ENCODE measurements at places on chromosomes 6 and 20.

DNA sequence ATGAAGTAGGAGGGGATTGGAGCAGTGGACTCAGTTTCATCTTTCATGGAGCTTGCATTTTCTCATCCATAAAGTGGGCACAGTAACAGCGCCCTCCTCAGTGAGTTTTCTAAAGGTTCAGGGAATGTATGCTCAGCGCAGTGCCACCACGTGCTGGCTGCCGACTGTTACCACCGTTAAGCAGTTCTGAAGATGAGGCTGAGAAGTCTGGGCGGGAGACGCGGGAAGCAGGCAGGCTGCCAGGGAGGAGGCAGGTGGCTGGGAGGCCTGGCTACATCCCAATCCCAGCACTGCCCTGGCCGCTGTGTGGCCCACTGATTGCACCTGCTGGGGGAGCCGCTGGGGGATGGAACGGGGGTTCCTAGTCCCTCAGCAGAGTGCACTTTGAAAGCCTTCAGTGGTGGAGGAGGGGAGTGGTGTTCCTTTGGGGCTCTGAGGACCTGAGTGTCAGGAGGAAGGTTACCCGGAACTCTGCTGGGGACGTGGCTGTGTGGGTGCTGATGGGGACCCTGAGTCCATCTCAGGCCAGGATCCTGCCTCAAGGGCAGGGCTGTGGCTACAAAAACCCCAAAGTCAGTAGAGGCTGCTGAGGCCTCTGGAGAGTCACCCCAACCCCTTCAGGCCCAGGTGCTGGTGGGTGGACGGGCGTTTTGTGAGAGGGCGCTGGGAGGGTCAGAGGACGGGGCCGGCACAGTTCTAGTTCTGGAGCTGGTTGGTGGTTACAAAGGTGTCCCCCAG is 28.0 kb upstream of the PHACTR3 start:
- DNase-seq, result no peak

- no peak for DNase-seq
Measured at GRCh38 chr6:38245295-38245694, 394.4 kb downstream of the BTBD9 start.

DNA sequence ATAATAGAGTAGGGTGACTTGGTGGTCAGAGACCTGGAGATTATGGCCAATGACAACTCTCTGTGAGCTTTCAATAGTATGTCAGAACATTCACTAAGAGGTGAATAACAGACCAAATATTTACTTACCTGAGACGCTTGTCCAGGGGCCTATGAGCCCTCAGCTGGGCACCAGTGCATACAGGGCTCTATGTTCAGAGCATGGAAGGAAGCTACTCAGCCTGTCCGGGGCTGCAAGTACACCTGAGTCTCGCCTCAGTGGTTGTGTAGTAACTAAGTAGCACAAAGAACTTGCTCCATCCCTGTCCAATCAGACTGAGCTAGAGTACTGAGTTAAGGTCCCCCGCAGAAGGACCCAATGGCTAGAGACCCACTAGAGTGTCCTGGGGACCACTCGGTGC is 11.6 kb upstream of the SCGN start:
- DNase-seq, result no peak

GRCh38 chr20:38001173-38001875 is 31.9 kb downstream of the TTI1 start:
- no peak for DNase-seq

GRCh38 chr6:168116975-168117899 is 38.2 kb upstream of the FRMD1 start:
- no peak for DNase-seq

DNA sequence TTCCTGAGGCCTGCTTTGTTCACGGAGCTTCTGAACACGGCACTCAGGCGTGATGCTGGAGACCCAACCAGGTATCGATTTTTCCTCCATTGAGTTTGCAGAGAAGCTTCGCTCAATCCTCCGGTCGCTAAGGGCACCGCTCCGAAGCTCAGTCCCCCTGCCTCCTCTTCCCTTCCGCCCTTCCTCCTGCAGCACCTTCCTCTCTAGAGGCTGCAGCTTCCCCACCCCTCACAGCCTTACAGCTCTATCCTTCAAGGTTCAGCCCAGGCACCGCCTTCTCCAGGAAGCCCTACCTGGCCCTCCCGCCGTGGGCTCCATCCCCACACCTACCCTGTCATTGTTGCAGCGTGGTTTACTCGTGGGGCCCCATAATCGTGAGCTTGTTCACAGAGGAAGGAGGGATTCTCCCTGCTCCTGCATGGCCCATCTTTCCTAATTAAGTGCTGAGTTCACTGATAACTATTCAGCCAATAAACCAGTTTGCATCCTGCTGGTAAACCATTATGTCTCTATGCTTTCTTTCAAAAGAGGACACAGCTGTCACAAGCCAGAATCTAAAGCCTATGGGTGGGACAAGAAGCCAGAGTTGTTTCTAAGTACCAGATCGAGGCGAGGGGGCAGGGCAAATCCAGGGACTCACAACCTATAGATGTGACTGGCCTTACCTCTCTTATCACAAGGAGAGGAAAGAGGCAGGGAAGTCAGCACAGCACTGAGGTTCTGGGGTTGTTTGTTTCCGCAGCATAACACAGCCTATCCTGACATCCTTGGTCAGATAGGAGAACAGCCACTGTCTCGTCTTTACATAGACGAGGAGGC is 152.0 kb downstream of the GRM4 start:
- no peak for DNase-seq

GRCh38 chr6:41157323-41157722 is 3.2 kb upstream of the TREML1 start:
- no peak for DNase-seq

GRCh38 chr20:61972636-61973508 is 92.8 kb downstream of the TAF4 start:
- no peak for DNase-seq

DNA sequence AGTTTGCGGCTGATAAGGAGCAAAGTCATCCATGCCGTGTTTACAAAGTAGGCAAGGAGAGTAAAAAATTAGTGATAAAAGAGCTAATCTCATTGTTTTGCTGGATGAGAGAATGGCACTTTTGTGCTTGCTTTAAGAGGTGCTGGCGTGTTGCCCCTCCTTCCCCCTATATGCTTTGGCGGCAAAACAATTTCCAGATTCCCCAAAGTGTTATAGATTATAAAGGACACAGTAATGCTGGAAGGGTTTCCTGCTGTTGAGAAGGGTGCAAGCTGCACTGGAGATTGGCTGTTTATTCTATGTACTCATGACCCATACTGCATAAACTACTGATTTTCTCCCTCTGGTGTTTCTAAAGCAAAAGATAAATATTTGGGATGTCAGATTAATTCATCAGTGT is 338.9 kb upstream of the MAP3K7 start:
- DNase-seq, result no peak

- no peak for DNase-seq
Measured at GRCh38 chr6:157670466-157671186, 152.4 kb upstream of the SNX9 start.

DNA sequence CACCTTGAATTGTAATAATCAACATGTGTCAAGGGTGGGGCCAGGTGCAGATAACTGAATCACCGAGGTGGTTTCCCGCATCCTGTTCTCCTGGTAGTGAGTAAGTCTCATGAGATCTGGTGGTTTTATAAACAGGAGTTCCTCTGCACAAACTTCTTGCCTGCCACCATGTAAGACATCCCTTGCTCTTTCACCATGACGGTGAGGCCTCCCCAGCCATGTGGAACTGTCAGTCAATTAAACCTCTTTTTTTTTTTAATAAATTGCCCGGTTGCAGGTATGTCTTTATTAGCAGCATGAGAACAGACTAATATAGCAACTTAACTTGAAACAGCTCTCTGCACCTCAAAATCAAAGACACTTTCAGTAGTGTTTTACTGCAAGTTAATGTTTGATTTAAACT is 121.6 kb downstream of the OGFRL1 start:
- no peak for DNase-seq

GRCh38 chr6:137926985-137927384 is 59.9 kb downstream of the TNFAIP3 start:
- DNase-seq, result no peak

DNA sequence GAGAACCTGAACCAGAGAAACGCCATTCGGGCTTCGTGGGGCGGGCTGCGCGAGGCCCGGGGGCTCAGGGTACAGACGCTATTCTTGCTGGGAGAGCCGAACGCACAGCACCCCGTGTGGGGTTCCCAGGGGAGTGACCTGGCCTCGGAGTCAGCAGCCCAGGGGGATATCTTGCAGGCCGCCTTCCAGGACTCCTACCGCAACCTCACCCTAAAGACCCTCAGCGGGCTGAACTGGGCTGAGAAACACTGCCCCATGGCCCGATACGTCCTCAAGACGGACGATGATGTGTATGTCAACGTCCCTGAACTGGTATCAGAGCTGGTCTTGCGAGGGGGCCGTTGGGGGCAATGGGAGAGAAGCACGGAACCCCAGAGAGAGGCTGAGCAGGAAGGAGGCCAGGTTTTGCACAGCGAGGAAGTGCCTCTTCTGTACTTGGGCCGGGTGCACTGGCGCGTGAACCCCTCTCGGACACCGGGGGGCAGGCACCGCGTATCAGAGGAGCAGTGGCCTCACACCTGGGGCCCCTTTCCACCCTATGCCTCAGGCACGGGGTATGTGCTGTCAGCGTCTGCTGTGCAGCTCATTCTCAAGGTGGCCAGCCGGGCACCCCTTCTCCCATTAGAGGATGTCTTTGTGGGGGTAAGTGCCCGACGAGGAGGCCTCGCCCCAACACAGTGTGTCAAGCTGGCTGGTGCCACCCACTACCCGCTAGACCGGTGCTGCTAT is 904 bp downstream of the B3GALT4 start:
- DNase-seq, result no peak

- DNase-seq, result no peak
Measured at GRCh38 chr20:35013421-35014411, 58.0 kb downstream of the MYH7B start.

- no peak for DNase-seq
Measured at GRCh38 chr20:37494796-37495195, 26.3 kb upstream of the NNAT start.

DNA sequence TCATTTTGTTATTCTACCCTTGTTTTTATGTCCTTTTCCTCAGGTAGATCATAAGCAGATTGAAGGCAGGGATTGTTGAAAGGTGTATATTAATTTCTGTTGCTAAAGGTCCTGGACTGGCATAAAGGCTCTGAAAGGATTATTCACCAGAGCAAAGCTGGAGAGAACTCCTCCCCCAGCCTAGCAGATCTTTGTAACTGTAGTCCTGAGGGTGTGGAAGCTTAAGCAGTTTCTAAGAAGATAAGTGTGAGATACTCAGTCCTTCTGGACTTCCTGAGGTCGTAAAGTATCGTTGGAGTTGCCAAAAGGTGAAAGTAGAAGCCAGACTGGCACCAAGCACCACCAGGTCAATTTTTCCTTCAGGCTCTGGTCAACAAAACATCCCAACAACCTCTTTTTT is 24.2 kb downstream of the CGA start:
- no peak for DNase-seq

GRCh38 chr6:129733290-129733689 is 23.3 kb upstream of the ARHGAP18 start:
- no peak for DNase-seq

GRCh38 chr20:4809707-4810106 is 88.0 kb downstream of the PRND start:
- no peak for DNase-seq

- no peak for DNase-seq
Measured at GRCh38 chr6:5111626-5112025, 26.5 kb downstream of the PPP1R3G start.

DNA sequence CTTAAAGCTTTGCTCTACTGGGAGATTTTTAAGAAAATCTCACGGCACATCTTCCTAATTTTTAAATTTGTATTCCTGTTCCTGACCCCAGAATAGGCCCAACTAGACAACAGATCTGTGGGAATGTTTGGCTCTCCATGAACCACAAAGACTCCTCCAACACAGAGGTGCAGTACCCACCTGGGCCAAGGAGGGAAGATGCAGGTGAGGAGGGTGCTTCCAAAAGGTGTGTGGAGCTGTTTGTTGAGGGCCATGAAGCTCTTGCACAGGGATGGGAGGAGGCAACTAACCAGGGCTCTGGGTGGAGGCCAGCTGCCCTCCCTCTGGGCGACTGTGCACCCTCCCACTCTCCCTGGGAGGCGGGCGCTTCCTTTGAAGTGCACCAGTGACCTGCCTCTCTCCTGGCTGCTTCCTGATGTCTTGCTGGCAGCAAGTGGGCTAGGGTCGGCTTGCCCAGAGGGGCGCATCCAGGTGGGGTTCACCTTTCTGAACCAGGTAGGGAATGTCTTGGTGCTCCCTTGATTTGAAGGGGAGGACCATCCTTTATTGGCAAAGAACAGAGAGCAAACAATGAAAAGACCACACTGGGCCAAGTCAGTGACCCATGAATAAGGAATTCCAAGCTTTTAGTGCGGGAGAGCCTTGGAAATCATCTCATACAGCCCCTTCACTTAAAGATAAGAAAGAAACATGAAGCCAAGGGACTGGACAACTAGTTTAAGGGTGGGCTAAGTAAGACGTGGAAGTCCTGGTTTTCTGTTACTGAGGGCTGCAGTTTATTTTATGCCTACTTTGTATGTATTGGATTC is 76.0 kb downstream of the ANKRD6 start:
- DNase-seq, result no peak

DNA sequence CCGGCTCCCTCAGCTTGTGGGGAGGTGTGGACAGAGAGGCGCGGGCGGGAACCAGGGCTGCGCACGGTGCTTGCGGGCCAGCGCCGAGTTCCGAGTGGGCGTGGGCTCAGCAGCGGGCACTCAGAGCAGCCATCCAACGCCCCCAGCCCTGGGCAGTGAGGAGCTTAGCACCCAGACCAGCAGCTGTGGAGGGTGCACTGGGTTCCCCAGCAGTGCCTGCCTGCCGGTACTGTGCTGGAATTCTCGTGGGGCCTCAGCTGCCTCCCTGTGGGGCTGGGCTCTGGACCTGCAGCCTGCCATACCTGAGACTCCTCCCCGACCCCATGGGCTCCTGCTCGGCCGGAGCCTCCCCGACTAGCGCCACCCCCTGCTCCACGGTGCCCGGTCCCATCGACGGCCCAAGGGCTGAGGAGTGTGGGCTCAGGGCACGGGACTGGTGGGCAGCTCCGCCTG is 92.7 kb downstream of the MANEA start:
- DNase-seq, result no peak

DNA sequence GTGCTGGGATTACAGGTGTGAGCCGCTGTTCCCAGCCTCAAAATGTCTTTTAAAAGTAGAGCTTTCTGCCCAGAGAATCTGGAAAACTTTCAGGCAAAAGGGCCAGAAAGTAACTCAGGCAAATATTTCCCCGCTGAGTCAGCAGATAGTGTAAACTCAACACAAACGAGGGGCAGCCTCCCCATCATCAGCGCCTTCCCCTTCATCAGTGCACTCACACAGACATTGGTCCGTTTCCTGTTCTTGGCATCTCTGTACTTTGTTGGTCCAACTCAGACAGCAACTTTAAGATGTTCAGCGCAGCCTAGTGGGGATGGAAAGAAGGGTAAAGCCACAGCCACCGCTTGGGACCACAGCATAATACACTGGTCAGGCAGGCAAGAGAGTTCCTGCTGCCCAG is 69.5 kb downstream of the CSE1L start:
- DNase-seq, result no peak

DNA sequence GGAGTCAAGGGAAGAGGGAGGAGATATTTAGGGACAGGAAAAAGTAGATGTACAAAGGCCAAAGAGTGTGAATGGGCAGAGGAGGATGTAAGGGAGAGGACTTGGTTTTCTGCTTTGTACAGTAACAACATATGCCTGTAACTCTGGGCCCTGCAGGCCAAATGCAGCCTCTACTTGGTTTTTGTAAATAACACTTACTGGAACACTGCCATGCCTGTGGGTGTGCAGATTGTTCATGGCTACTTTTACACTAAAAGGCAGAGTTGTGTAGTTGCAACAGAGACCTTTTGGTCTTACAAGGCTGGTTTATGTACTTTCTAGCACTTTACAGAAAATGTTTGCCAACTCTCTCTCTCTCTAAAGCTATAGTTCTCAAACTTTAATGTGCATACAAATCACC is 157.1 kb downstream of the PHACTR1 start:
- DNase-seq, result no peak
